Fibroblast of skin of right quadriceps (primary cell): ENCODE measurements at places on chromosomes 11 and 22.
A peak's percentile ranks its signal among the peaks of the same experiment; 100 is the strongest.

DNA sequence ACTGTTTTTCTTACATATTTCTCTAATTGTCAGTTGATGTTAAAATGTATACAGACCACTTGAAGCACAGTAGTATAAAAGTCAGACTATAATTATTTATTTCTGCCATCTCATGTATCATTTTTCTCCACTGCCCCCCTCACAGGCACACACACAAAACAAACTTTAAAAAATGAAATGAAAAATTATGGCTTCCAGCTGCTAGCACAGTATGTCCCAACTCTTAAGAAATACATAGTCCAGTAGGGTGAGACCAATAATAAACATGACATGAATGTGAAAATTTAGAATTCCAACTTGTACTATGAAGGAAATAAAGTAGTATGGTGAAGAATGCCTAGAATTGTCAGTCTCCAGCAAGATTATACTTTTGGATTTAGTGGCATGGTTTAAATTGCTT lies 1247.9 kb downstream of the JRKL start:
- DNase-seq, result no peak

GRCh38 chr11:32032478-32032877 lies 58.4 kb upstream of the RCN1 start:
- DNase-seq, result no peak

- DNase-seq, result no peak
Measured at GRCh38 chr22:31436132-31436531, 36.7 kb downstream of the DRG1 start.

DNA sequence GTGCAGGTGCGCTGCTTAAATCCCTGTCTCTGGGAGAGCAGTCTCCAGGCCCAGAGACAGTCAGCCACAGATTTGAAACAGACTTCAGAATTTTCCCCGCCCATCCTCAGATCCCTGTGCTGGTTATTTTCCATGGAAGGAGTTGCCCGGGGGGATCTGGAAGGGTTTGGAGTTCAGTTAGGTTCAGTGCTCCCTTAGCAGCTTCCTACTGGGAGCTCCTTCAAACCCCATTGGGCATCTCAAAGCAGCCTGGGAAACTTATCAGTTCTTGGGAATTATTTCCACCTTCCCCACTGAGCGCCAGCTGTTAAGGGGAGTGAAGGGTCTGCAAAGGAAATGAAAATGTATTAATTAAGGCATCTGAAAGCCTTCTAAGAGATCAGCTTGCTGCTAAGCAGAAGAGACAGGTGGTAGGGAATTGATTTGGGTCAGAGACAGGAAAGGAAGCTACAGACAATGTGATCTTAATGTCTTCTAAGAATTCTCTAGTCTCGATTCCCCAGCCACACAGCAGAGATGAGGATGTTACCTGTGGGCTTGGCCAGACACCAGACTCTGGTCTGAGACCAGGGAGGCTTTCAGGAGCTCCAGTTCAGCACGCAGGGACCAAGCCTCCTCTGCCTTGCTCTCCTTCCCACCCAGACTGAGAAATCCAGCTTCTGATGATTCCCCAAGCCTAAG lies 106.2 kb upstream of the TBCEL start:
- no peak for DNase-seq

- peak; percentile 70 for DNase-seq
Measured at GRCh38 chr22:42661985-42662831, 13.0 kb upstream of the CYB5R3 start.
